ENCODE measurements at places on chromosomes 6 and 20.
A peak's percentile ranks its signal among the peaks of the same experiment; 100 is the strongest.

DNA sequence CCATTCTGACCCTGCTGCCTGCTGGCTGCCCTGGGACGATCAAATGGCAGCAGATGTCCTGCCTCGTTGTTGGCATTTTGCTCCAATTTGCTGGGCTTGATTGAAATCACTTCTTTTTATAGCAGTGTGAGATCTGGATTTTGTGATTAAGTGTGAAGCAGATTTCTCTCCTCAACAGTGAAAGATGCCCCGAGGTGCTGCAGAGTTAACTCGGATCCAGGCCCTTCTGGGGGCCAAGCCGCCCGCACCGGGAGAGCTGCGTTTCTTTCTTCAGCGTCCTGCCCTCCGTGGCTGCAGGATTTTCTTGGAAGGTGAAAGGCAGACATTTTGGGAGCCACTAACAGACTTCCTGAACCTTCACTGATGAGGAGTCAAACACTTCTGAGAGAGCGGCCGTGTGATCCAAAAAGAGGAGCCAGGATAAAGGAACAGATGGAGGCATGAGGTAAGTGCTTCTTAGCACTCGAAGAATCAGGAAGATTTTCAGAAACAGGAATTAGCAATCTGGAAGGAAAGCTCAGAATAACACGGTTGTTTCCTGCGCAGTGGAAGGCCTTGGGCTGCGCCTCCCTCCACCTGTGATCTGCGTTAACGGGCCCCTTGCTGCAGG, 139.5 kb upstream of the AFDN start:
- DNase-seq = no peak

- no peak for DNase-seq
These were observed 125.1 kb upstream of the BTBD3 start for GRCh38 chr20:11792568-11792953.

DNA sequence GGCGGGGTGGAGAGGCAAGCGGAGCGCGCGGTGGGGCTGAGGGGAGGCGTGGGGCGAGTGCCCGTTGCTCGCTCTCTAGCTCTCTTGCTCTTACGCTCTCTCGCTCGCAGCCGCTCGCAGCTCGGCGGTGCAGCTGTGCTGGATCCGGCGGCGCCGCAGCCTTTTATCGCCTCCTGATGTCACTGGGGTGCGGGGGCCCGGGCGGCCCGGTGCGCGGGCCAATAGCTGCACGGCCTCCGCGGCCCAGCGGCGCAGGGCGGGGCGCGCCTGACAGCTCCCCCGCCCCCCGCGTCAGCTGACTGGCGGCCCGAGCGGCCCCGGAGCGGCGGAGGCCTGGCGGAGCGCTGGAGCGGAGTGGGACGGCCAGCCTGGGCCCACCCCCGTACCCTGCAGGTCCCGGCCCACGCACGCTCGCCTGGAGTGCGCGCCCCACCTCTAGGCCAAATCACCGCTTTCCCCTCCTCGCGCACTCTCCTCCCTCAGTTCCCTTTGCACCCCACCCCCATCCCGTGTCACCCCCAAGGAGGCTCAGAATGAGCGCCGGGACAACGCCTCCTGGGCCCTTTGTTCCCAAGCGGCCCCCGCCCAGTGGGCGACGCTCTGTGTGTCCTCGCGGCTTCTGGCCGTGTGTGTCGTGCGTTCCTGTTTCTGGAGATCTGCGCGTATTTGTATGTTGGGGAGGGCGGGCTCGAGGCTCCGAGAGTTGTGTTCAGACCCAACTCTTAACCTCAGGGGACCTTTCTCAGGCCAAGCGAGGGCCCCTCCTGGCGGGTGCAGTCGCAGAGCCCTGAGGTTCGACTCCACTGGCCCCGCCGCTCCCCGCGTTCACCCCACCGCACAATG, at the start of gene MAFB:
MAFB (minus strand) TSS at position 137 of the 843 bp plus-strand sequence. CDS start 386 bp downstream, outside the sequence.
- DNase-seq = peak; percentile 79

DNA sequence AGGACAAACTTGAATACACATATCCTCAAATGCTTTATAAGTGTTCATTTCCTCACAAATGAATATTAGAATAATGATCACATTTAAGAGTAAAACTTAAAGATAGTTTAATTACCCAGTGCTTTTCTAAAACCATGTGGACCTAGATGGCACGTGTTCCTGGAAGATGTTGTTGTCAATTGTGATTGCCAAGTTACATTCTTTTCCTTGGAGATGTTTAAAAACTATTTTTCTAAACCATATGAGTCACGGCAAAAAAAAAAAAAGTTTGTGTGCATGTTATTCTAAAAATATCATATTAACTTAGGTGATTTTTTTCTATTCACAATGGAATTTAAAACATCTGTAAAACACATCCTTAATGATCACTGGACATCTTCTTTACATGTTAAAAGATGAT, 51.1 kb downstream of the RCAN2 start:
- no peak for DNase-seq

GRCh38 chr20:8385247-8385646, 253.2 kb downstream of the PLCB1 start:
- no peak for DNase-seq

- DNase-seq = no peak
These were observed 21.1 kb downstream of the GCLC start for GRCh38 chr6:53523511-53524454.

DNA sequence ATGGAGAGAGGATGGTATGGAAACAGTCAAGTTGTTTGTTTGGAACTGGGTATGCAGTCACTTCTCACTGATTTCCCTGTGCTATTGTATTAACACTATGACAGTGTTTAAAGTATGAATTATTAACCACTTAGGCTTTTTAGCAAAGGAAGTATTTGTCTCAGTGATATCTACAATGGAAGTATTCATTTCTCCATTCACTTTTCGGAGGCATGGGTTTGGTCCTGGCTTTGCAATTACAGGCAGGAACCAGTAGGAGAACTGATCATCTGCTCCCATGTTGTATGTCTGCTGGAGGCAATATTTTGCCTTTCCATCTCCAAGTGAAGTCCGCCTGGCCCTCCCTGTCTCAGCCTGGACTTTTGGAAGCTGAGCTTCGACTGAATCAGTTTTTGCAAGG, 30.6 kb upstream of the EXOC2 start:
- no peak for DNase-seq

- DNase-seq = no peak
These were observed 17.0 kb upstream of the CST3 start for GRCh38 chr20:23654717-23655116.

DNA sequence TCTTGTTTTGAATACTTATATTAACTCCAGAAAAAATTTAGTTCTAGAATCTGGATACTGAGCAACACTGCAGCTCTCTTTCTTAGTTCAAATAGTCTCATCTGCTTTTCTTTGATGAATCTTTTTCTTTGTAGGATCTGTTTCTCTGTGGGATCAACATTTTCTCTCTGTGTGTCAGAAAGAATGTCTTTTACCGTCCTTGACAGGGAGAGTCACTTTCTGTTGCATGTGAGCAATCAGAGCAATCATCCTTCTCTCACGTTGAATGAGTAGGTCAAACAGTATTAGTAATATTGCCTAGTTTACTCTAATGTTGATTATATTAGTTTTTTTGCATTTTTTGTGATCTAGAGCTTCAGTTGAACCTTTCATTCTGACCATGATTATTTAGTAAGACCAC, 130.9 kb downstream of the TRMT11 start:
- no peak for DNase-seq

Data from GM20000 (cell line).